ENCODE measurements at places on chromosomes 7 and 10.

- no peak for DNase-seq
Measured at GRCh38 chr7:24434972-24435371, 138.3 kb upstream of the PALS2 start.

- no peak for DNase-seq
Measured at GRCh38 chr10:102024799-102025198, 31.2 kb downstream of the ARMH3 start.

DNA sequence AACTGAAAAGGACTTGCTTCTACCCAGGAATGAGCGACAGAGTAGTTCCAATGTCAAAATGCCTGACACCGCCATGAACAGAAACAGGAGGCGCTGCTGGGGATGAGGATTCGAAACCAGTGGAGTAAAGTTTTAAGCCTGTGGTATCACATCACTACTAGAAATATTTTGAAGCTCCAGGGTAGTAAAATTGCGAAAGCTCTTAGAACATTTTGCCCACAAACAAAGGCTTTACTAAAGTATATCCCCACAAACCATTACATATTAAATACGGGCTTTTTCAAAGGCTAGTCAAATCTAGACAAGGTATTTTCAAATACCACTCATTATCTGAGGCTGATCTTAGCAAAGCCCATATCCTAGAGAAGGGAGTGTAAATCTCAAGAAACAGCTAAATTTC, 2.4 kb downstream of the PRDX3 start:
- no peak for DNase-seq

GRCh38 chr7:42170724-42171123, 66.3 kb downstream of the GLI3 start:
- no peak for DNase-seq

GRCh38 chr10:69890065-69890847, 88.5 kb downstream of the COL13A1 start:
- peak; percentile 29 for DNase-seq

- no peak for DNase-seq
Measured at GRCh38 chr7:6497637-6497905, 49.8 kb upstream of the DAGLB start.

GRCh38 chr7:105353752-105354328, 34.9 kb downstream of the SRPK2 start:
- peak; percentile 79 for DNase-seq

- DNase-seq: no peak
Measured at GRCh38 chr10:70661623-70662361, 10.5 kb upstream of the ADAMTS14 start.

DNA sequence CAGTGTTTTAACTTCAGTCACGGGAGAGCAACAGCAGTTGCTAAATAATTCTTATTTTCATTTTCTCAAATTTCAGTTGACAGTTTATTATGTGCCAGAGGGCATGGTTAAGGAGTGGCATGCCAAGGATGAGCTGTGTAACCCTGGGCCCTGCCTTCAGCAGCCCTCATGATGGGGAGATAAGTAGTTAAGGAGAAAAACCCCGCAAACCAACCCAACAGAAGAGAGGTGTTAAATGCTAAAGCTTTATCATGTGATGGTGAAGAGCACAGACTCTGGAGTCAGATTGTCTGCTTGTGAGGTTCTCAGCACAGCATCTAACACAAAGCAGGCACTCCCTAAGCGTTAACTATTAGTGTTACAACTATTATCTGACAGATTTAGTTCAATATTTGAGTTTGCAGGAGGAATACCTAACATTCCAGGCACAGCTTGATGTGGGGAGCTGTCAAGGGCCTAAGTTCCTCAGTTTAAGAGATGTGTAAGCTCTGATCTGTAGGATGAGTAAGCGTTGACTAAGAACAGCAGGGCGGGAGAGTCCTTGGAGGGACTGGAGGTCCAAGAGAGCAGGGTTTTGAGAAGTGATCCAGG, 29.6 kb downstream of the STAM start:
- no peak for DNase-seq

GRCh38 chr10:92419740-92420545, 129.0 kb downstream of the MARCHF5 start:
- peak; percentile 81 for DNase-seq

- DNase-seq: no peak
Measured at GRCh38 chr10:91797048-91797690, 1.1 kb upstream of the TNKS2 start.
